ENCODE measurements at places on chromosomes 6 and 20.

- DNase-seq, result no peak
Measured at GRCh38 chr6:109740787-109741186, 49.7 kb downstream of the FIG4 start.

DNA sequence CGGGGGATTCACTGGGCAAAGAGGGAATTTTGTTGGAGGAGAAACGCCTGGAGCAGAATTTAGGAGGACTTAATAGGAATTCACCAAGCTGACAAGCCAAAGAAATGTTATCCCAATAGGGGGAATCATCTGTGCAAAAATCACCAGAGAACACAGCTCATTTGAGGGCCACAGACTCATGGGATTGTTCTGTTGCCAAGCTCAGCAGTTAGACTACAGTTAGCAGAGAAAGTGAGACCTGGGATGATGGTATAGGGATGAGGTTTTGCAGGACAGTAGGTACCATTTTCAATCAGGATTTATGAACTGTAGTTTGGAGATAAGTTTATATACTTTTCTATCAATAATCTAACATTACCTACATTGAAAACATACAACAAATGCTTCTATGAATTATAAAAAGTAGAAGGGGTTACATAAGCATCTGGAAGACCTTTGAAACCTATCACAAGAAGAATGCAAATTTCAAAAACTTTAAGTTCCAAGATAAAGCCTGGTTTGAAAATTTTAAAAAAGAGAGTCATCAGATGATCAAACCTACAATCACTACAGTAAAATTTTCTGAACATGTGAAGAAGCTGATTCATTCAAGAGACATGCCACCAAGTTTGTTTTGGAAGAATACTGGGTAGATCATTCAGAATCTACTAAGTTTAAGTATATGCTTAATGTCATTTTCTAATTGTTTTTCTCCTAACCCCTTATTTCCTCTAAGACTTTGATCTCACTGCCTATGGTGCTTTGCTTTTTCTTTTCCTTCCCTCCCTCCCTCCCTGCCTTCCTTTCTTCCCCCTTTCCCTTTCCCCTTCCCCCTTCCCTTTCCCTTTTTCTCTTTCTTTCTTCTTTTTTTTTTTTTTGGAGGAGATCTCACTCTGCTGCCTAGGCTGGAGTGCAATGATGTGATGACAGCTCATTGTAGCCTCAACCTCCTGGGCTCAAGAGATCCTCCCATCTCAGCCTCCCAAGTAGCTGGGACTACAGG is 81.5 kb downstream of the KIF13A start:
- DNase-seq, result no peak

GRCh38 chr20:20454850-20455627 is 87.1 kb downstream of the INSM1 start:
- no peak for DNase-seq

GRCh38 chr6:35071347-35071994 is 69.7 kb downstream of the TCP11 start:
- DNase-seq, result no peak

GRCh38 chr20:59835448-59836395 is 97.7 kb downstream of the SYCP2 start:
- DNase-seq, result no peak

DNA sequence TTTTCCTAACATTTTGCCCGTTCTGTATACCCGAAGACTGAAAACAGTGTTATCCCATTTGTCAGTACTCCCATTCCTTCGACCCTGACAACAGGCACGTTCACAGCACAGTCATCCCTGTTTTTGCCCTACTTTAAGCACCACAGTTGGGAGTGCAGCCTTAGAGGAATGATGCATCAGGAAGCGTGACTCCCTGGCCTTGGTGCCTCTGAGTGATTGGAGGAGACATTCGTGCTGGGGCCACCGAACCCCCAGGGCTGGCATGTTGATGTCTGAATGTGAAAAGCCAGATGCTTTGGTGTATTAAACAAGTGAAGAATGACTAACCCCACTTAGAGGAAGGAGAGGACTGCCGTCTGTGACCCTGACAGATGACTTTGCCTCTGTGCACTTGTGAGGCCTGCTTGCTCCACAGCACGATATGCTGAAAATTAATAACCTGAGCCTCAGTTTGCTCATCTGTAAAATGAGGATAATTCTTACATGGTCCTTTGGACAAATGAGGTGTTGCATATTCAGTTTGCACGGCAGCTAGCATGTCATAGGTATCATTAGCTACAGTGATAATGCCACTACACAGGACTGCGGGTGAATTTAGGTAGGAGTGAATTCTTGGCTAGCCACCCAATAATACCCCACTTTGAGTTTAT is 36.0 kb downstream of the STK35 start:
- DNase-seq, result no peak

GRCh38 chr20:50630578-50631263 is 60.6 kb downstream of the RIPOR3 start:
- DNase-seq, result no peak

GRCh38 chr6:16244446-16244845 is 6.1 kb downstream of the GMPR start:
- DNase-seq, result no peak

DNA sequence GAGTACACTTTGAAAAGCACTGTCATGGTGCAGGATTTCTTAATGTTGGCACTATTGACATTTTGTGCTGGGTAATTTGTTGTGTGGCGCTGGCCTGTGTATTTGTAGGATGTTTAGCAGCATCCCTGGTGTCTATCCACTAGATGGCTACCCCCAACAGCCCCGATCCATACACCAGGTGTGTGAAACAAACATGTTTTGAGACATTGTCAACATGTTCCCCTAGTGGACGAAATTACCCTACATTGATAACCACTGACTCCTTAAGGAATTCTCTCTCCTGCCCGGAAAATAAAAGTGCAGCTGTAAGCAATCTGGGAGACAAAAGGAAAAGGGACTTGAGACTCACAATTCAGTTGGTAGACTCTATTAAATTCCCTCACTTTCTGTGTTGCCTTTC is 52.6 kb upstream of the TMEM200A start:
- no peak for DNase-seq

DNA sequence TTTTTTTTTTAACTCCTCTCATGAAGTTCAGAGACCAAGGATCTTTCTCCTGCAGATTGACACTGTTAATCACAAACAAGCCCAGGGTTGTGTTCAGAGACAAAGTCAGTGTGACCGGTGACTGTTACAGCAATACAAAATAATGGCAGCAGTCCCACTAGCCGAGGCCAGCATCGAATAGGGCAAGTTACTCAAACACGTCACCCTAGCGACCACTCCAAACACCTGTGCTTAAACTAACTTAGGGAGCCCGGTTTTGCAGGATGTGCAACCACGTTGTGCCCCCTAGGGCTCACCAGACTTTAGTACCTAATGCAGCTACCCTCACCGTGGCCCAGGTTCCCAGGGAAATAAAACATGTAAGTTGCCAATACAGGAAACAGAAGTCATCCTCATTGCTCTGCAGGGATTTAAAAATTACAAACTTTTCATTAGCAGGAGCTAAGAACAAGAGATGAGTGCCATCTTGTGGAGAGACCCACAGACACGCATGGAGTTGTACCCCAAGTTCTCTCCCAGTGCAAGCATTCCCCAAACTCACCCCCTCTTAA is 38.1 kb downstream of the FAM50B start:
- DNase-seq, result no peak

- DNase-seq, result no peak
Measured at GRCh38 chr6:156438350-156438923, 338.7 kb upstream of the ARID1B start.

GRCh38 chr6:22098601-22099031 is 198.2 kb downstream of the PRL start:
- DNase-seq, result no peak

DNA sequence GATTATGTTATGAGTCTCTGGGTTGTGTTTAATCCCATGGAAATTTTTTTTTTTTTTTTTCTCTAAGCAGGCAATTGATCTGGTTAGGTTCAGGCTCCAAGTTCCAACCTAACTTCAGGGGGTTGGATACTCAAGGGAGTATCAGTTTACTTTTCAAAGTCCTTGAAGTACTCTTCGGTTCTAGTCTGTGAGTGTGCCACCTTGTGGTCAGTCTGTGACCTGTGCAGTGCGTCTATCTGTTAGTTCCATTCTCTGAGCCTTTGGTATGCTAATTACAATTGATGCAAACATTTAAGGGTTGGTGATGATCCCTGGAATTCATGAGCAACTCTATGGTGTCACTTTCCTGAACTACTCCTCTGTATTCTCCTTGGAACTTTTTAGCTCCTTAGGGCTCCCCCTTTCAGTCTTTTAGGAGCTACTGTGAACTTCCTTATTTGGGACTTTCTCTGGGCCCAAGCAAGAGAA is 342.0 kb downstream of the SOX4 start:
- no peak for DNase-seq
